MV-4-11 (cell line): ENCODE measurements at places on chromosomes 16 and 17.
A peak's percentile ranks its signal among the peaks of the same experiment; 100 is the strongest.

DNA sequence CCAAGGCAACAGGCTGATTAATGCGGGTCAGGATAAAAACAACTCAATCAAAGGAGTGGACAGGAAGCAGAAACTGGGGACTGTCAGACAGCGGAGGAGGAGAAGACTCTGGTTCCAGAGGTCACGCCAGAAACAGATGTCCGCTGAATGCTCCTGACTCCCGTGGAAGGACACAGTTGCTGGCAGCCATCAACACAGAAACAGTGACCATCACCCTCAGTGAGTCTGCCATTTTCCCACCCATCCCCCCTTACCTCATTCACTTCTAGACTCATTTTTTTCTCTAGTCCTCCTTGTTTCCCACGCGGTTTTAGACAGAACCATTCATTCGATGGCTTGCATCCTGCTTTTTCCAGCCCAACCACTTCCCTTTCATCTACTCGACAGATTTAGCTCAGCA, 40.9 kb downstream of the DHRS7C start:
- DNase-seq, result no peak

- DNase-seq, result no peak
Observed at GRCh38 chr17:41101586-41102259, at the start of gene KRTAP4-16. KRTAP4-16 (minus strand) TSS chr17:41102209; CDS start chr17:41102209, 0 bp downstream.

- DNase-seq, result no peak
Observed at GRCh38 chr17:73906896-73907870, 262.9 kb upstream of the SDK2 start.

- no peak for DNase-seq
Observed at GRCh38 chr17:81991684-81992305, 14.4 kb downstream of the ASPSCR1 start.

DNA sequence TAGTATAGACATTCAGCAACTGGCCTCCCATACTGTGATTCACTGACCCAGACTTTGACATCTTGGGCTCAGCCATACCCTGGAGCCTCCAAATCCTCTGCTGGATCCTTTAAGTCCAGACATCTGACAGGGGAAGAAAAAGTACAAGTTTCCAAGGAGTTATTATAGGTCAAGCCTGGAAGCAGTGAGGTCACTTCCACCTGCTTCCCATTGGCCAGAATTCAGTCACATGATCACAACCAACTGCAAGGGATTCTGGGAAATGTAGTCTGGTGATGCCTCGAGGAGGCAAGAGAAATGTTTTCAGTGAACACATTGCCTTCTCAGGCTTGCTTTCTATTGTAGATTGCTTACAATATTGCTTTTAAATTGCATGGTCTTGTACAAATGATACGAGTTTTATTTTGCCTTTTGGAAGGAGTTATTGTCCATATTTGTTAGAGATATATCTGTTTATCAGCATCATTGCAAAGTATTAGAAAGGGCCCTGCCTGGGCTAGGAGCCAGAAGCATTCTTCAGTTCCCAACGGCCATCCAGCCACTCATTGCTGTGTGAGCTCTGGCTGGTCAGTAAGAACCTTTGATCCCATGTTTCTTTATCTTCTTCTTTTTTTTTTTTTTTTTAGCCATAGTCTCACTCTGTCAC, 696.9 kb downstream of the WWOX start:
- peak; percentile 56 for DNase-seq

DNA sequence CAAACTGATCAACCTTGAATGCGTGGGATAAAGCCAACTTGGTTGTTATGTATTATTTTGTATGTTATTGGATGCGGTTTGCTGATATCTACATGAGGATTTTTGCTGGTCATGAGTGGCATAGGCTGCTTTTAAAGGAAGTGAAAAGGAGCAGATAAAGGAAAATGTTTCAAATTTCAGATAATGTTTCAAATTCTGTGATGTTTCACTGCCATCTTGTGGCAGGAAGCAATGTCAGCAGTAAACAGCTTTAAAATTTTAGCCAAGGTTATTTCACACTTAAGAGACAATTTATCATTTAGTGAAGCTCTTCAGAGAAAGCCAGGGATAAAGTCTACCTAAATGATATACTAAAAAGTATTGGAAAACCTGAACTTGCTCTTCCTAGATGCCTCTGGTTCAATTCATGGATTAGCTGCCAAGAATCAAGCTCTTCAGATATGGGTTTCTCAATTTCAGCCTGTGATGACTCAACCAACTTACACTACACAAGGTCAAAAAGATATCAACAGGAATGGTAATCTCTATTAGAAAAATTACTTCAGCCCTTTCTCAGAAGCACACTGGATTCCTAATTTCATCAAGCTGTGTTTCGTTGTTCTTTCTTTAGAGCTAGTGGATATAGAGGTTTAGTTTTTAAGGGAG, 136.0 kb upstream of the C17orf78 start:
- peak; percentile 33 for DNase-seq

GRCh38 chr17:1137465-1137894, 42.3 kb downstream of the ABR start:
- DNase-seq, result no peak

DNA sequence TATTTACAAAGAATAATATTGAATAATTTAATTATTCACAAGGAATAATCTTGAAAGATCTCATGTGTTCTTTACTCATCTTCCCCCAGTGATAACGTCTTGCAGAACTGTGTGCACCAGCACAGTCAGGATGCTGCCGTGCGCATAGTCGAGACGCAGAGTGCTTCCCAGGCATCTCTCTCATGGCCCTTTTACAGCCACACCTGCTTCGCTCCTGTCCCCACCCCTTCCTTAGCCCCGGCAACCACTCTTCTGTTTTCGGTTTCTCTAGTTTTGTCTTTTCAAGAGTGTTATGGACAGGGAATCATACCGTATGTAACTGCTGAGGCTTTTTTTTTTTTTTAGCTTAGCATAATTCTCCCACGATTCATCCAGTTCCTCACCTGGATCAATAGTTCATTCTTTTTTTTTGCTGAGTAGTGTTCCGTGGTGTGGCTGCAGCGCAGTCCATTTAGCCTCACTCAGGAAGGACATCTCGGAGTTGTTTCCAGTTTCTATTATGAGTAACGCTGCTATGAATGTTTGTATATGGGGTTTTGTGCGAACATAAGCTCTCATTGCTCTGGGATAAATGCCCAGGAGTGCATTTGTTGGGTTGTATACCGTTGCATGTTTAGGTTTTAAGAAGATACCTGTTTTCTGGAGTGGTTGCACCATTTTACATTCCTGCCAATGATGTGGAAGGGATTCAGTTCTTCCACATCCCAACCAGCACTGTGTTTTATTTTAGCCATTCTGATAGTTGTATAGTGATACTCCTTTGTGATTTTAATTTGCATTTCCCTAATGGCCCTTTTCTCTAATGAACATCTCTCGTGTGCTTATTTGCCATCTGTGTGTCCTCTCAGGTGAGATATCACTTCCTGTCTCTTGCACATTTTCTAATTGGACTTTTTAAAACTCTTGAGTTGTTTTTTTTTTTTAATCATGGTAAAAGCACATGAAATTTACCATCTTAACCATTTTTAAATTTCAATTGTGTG, 47.6 kb downstream of the SEC14L1 start:
- no peak for DNase-seq

DNA sequence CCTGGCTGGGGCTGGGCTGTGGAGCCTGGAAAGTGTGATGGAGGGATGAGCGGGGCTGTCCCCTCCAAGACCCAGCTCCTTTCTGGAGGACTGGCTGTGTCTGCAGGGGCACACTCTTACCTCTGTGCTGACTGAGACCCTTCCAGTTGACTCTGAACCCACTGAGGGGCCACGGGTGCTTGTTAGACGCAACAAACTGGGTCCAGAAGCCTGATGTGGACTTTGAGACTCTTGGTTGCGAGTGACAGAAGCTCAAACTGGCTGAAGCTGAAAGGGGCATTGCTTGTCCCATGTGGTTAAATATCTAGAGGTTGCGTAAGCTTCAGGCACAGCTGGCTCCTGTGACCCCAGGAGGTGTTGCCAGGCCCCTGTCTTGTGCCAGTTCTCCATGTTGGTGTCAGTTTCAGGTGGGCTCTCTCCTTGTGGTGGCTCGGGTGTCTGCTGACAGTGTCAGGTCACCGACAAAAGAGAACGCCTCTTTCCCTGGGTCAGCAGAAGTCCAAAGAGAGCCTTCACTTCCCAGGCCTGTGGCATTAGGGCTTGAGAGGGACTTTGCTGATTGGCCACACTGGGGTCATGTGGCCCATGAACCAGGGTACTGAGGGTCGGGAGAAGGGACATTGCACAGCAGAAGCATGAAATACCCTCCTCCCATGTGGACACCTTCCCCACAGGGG, 16.7 kb downstream of the ADCY7 start:
- DNase-seq, result peak; percentile 80

DNA sequence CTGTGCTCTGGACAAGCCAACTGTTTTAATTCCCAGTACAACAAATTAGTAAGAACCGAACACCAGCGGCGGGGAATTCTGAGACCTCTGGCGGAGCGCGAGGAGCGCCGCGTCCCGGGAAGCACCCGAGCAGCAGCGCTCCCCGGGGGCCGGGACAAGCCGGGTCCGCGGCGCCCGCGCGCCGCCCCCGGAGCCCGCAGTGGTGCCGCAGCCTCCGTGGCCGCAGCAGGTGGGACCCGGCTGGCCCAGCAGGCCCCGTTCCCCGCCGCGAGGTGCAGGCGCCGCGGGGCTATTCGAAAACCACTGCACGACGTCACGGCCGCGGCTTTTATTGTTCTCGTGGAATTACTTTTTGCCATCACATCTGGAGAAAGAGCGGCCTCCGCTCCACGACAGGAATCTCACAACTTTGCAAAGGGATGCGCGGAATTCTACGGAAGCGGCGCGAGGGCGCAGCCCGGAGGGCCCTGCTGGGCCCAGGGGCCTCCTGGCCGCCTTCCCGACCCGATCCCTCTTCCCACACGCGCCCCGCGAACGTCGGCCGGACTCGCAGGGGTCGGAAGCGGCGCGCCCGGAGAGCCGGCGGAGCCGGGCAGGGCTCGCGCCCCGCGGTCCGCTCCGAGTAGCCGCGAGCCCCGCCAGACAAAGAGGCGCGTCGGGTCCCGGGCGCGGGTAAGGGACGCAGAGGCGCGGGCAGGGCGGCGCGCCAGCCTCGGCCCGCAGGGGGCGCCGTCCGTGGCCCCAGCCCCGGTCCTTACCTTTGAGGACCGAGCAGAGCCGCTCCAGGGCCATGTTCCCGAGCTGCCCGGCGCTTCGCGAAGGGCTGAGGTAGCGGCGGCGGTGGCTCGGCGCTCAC, 696 bp downstream of the NETO2 start:
- peak; percentile 72 for DNase-seq

- no peak for DNase-seq
Observed at GRCh38 chr17:4545217-4545951, 9.8 kb downstream of the MYBBP1A start.

- DNase-seq, result no peak
Observed at GRCh38 chr16:90023078-90023447, 3.8 kb upstream of the DBNDD1 start.

DNA sequence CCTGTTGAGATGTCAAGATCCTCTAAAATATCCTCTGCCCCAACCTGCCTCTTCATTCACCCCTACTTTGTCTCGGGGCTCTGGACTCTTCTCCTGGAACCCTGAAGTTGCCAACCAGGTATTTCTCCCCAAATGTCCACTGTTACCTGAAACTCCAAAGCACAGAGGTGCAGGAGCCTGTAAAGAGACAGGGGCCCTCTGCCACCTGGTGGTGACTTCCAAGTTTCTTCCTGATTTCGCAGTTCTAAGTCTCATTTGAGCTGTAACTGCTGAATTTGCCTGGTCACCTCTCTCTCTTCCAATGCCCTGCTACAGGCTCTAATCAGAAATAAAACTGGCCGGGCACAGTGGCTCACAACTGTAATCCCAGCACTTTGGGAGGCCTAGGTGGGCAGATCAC, 77.1 kb upstream of the RCVRN start:
- DNase-seq, result peak; percentile 4

- DNase-seq, result no peak
Observed at GRCh38 chr17:65519462-65519861, 42.0 kb downstream of the AXIN2 start.

- peak; percentile 79 for DNase-seq
Observed at GRCh38 chr17:65914784-65915342, 277.1 kb downstream of the CEP112 start.

- no peak for DNase-seq
Observed at GRCh38 chr17:17073030-17073564, 30.8 kb downstream of the MPRIP start.

DNA sequence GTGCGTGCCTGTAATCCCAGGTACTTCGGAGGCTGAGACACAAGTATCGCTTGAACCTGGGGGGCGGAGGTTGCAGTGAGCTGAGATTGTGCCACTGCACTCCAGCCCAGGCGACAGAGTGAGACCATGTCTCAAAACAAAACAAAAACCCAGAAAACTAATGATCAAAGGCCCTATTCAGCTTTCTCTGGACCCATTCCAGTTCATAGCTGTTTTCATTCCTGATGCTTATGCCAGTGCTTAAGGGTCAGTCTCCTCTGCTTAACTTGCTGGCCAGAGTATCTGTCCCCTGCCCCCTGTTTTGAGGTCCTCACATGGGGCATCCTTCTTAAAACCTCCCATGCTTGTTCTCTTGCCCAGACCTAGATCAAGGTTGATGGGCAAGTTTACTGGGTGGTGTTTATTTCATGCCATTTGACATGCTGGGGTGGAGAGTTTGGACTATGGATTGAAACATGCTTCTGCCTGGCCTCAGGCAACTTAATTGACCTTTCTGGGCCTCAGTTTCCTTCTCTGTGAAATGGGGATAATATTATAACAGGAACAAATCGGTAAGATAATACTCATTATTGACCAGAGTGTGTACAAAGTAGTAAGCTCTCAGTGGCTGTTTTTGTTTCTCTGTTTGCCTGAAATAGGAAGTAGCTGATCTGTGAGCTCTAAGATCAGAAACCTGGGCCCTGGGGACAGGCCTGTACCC, 369.8 kb downstream of the CPPED1 start:
- no peak for DNase-seq

DNA sequence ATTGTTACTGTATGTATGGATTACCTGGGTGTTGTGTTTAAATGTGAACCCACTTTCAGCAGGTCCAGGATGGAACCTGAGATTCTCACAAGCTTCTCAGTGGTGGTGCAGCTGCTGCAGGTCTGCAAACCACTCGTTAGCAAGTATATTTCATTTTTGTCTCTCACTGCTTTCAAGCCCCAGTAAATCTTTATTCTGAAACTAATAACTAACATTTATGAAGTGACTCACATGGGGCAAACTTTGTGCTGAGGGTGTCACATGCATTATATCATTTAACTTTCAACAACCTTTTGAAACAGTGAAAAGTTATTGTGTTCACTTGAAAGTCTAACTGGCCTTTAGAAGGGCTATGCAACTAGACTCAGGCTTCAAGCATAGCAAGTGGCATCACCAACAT, 98.9 kb upstream of the DYNLRB2 start:
- DNase-seq, result no peak

- no peak for DNase-seq
Observed at GRCh38 chr16:80682421-80683070, 121.9 kb downstream of the CDYL2 start.

- DNase-seq, result no peak
Observed at GRCh38 chr17:75834928-75835653, 9.1 kb downstream of the UNC13D start.
